ENCODE measurements at places on chromosomes 12 and 14.
A peak's percentile ranks its signal among the peaks of the same experiment; 100 is the strongest.

DNA sequence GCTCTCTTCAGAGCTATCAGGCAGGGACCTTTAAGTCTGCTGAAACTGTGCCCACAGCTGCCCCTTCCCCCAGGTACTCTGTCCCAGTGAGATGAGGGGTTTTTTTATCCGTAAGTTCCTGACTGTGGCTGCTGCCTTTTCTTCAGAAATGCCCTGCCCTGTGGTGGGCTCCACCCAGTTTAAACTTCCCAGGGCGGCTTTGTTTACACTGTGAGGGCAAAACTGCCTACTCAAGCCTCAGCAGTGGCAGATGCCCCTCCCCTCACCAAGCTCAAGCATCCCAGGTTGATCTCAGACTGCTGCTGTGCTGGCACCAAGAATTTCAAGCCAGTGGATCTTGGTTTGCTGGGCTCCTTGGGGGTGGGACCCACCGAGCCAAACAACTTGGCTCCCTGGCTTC, 46.9 kb upstream of the SLC16A7 start:
- no peak for DNase-seq

- DNase-seq: no peak
Observed at GRCh38 chr12:22407397-22407796, 72.9 kb upstream of the ST8SIA1 start.

- peak; percentile 55 for DNase-seq
Observed at GRCh38 chr12:49089821-49090773, 4.5 kb downstream of the DHH start.

- no peak for DNase-seq
Observed at GRCh38 chr12:4819654-4820053, 90.1 kb upstream of the KCNA1 start.

DNA sequence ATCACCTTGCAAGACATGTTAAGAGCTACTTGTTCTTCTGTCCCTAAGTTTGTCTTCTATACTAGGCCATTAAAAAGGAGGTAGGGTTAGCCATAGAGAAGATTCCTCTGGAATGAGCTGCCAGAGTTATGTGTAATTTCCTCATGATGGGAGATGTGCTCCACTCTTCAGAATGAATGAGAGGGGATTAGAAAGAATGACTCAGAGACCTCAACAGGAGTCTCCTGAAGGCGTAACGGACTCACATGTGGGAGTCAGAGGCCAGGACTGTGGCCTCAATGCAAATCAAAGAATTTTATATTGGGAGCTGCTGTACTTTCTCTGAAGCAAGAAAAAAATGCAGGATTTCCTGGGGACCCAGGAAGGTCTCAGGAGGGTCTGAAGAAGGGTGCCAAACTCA, 87.8 kb upstream of the ATXN7L3B start:
- peak; percentile 69 for DNase-seq

GRCh38 chr12:11730299-11731041, 81.0 kb downstream of the ETV6 start:
- DNase-seq: no peak

DNA sequence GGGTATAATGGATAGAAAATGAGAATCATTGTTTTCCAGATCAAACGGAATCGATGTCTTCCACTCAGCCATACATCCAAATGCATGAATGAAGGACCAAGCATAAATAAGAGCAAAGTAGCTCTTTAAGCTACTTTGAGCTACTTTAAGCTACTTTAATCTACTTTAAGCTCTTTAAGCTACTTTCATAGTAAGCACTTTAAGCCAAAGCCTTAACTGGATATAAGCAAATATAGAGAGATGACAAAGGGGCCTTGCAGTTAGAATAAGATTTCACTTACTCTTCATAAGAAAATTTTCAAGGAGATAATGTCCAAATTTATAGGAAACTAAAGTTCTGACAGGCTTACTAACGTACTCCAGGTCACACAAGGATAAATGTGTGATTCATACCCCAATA, 355.6 kb upstream of the KITLG start:
- DNase-seq: no peak

DNA sequence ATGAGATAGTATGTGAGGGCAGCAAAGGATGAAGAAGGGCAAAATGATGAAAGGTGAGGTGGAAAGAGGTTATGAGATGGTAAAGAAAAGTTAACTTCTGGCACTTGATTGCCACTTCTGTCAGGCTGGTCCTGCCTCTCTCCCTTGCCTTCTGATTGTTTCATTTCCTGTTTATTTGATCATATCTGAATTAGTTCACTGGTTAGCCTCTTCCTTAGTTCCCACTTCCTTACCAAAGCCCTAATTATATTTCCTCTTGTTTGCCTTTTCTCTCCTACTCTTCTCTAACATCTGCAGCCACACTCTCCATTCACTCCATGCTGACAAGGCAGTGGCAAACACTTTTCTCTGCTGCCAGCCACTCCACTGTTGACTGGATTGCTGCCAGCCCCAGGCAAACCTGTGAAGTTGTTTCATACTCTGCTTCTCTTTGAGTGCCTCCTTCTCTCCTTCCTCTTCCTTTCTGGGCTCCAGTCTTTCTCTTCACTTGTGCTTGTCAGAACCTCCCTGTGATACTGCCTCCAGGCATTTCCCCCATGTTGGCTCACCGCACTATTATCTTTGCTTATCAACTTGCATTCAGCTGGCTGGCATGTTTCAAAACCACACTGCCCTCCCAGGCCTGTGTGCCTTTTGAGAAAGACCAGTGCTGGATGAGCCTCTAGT, 8.1 kb downstream of the PNP start:
- no peak for DNase-seq

DNA sequence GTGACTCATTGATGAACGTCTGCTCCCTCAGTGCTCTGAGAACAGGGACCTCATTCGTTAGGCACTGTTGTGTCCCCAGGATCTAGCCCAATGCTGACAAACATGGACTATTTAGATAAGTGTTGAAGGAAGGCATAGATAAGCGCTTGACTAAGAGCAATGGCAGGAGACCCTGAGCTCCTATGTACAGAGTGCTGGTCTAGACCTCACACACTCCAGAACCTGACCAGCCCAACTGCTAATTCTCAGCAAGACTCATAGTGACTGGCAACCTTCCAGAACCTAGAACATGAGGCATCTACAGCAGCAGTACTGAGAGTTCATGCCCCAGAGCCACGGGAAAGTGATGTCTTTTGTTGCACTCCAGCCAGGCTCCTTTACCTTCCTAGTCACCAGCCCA, 69.2 kb downstream of the CRACR2A start:
- DNase-seq: no peak

DNA sequence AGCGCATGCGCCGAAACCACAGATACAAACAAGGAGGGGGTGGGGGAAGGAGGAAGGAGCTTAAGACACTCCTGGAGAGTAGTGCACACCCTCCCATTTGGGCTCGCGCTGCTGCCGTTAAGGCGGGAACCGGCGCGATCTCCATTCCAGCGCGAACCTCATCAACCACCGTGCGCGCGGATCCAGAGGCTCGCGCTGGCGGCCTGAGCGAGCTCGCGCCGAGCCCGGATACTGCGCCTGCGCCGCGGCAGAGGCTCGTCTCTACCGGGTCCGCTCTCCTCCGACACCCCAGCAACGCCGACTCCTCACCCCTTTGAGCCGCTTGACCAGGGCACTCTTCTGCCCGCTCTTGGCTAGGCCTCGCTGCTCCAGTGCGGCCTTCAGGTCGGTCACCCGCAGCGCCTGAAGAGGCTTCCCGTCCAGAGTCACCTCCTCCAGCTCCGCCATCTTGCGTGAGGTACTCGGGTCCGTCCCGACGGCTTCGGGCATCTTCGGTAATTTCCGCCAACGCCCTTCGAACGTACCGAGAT, at the start of gene ACIN1:
Gene ACIN1, minus strand, starts transcription at position 471 of the 530 bp plus-strand sequence. Its CDS starts 24 bp downstream, at position 447.
- DNase-seq: peak; percentile 93

GRCh38 chr14:95679148-95679815, 6.9 kb upstream of the TCL1B start:
- no peak for DNase-seq

- peak; percentile 77 for DNase-seq
Observed at GRCh38 chr12:57089271-57090245, 644 bp downstream of the NAB2 start.

DNA sequence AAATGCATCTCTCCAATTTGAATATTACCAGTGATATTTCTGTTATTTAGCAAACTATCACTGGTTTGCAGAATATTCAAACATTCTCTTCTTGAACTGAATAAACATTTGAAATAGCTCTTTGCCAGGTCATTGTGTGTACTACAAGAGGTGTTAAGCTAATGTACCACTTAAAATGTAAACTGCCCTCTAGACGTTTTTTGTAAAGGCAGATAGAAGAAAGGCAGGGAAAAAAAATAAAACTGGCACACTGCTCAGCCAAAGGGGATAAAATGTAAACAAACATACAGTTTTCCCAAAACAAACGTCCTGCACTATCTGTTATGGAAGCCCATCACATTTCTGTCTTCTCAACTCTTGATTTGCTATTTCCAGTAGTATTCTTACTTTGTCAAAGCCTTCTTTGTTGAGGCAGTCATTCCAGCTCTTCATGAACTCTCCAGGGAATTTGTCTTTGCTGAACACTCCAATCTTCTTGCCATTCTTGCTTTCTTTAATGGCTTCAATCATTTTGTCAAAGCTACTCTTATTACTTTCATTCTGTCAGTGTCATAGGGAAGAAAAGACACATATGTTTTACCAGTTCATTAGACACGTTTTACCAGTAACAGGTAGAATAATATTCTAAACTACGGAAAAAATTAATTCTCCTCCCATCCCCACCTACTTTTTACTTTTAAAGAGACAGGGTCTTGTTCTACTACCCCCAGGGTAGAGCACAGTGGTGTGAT, 13.7 kb downstream of the SUPT16H start:
- no peak for DNase-seq

- DNase-seq: peak; percentile 54
Observed at GRCh38 chr14:92670160-92670559, 78.3 kb downstream of the LGMN start.

- DNase-seq: no peak
Observed at GRCh38 chr12:94150240-94151121, 2.1 kb downstream of the PLXNC1 start.

DNA sequence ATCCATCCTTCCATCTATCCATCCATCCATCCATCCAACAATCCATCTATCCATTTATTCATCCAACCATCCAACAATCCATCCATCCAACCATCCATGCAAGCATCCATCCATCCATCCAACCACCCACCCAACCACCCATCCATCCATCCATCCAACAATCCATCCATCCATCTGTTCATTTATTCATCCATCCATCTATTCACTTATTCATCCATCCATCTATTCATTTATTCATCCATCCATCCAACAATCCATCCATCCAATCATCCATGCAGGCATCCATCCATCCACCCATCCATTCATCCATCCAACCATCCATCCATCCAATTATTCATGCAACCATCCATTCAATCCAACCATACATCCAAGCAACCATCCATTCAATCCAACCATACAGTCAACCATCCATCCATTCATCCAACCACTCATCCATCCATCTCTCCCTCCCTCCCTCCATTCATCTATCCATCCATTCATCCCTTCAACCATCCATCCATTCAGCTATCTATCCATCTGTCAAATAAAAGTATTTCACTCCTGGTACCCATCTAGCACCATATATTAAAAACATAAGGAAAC, 86.1 kb downstream of the KSR2 start:
- DNase-seq: no peak

DNA sequence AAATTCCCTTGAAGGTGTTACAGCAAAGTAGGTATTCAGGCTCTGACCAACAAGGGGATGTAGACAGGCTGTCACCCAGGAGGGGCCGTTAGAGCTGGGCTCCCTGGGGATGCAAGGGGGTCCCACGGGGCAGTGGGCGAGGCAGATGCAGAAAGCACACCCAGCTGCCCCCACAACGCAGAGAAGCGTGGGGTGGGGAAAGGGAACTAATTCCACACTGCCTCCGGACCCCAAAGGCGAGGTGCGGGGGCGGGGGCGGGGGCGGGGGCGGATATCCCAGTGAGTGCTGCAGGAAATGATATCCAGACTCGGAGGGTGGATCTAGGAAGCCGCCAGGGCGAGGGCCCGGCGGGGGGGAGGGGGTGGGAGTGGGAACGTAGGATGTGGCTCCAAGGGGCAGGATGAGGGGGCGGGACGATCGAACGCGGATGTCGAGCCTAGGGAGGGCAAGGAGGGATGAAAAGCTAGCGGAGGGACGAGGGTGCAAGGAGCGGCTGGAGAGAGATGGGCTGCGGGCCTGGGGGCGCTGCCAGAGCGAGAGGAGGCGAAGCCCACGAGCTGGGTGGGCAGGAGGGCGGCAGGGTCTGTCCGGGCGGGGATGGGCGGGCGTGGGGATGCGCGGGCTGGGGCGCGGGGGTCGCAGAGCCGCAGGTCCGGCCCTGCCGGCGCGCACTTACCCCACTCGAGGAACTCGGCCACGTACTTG, 874 bp downstream of the CDC42BPB start:
- DNase-seq: peak; percentile 92

DNA sequence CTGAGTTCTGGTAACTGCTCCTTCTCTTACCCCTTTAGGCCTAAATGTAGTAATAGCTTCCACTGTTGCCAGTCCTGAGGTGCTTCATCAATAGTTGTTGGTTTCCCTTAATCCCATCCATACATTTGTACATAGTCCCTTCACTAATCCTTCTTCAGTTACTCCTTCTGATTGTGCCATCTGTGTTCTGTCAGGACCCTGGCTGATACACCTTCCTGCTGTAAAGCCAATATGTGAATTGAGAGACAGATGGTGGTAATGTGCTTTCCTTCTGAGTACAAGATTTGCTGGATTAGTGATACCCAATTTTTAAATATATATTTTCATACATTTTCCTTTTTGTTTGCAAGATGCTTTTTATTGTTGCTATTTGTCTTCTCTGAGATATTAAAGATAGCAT, 66.4 kb downstream of the OTOGL start:
- no peak for DNase-seq

- DNase-seq: peak; percentile 62
Observed at GRCh38 chr14:99348816-99349614, 77.0 kb upstream of the BCL11B start.

GRCh38 chr12:115859231-115859630, 418.3 kb downstream of the MED13L start:
- DNase-seq: no peak

DNA sequence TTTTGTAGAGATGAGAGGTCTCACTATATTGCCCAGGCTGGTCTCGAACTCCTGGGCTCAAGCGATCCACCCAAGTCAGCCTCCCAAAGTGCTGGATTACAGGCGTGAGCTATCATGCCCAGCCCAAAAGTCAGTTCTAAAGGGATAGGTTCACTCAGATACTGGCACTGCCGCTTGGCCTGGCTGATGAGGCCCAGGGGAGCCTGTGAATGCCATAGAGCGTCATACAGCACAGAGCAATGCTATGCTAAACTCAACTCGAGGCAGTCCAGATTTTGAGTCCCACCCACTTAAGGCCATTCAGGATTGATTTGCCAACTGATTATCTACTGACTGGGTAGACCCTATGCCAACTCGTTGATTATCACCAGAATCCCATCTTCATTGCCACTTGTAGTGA, 179.4 kb downstream of the ESR2 start:
- DNase-seq: no peak

- no peak for DNase-seq
Observed at GRCh38 chr12:39736406-39736805, 116.8 kb upstream of the ABCD2 start.

- no peak for DNase-seq
Observed at GRCh38 chr14:42532194-42532593, 925.5 kb downstream of the LRFN5 start.
